ENCODE measurements at places on chromosomes 16 and 17.

GRCh38 chr17:61251939-61252865, 147.4 kb upstream of the TBX2 start:
- DNase-seq = peak; percentile 22

- DNase-seq = no peak
Observed at GRCh38 chr16:53209877-53210276, 155.1 kb downstream of the CHD9 start.

- no peak for DNase-seq
Observed at GRCh38 chr16:4233431-4233830, 8.4 kb downstream of the SRL start.

DNA sequence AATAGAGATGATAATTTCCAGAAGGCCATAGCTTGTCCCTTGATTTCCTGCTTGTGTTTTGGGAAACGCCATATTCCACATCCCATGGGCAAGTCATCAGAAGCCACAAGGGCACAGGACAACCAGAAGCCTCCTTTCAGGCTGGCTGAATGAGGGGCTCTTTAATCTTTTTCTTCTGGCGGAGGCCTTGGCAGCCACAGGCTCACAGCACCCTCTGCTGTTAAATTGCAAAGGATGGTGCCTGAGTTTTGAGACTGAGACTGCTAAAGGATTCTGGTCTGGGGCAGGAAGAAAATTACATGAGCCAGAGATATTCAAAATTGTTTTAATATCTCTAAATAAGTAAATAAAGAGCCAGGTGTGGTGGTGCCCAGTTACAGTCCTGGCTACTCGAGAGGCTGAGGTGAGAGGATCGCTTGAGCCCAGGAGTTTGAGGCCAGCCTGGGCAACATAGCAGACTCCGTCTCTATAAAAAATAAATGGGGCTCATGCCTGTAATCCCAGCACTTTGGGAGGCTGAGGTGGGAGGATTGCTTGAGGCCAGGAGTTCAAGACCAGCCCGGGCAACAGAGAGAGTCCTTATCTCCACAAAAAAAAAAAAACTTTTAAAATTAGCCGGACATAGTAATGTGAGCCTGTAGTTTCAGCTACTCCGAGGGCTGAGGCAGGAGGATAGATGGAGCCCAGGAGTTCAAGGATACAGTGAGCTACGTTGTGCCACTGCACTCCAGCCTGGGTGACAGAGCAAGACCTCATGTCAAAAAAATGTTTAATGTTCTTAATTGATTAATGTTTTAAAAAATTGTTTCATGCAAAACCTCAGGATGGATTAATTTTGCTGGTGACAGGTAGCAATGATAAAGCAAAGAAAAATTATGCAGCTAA, 26.3 kb downstream of the AARSD1 start:
- DNase-seq = peak; percentile 39

DNA sequence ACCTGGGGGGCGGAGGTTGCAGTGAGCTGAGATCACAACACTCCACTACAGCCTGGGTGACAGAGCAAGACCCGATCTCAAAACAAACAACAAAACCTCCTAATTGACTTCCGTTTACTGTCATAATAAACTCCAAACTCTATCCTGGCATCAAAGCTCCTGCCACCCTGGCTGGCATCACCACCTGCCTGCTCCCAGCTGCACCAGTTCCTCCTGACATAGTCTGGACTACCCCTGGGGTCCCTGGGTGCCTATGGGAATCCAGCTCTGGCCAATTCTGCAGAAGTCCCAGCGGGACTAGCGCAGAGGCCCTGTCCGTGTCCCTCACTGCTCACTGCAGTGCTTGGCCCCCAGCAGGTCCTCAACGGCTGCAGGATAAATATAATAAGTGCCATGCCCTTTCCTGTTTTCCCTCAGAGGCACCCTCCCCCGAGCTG, 723 bp downstream of the NTHL1 start:
- DNase-seq = no peak

- no peak for DNase-seq
Observed at GRCh38 chr16:7055443-7055842, 277.2 kb upstream of the RBFOX1 start.

- no peak for DNase-seq
Observed at GRCh38 chr16:78133919-78134318, 34.5 kb downstream of the WWOX start.

GRCh38 chr17:80857756-80858171, 133.9 kb upstream of the CHMP6 start:
- DNase-seq = no peak

GRCh38 chr16:51550800-51551347, 399.8 kb upstream of the SALL1 start:
- DNase-seq = no peak

DNA sequence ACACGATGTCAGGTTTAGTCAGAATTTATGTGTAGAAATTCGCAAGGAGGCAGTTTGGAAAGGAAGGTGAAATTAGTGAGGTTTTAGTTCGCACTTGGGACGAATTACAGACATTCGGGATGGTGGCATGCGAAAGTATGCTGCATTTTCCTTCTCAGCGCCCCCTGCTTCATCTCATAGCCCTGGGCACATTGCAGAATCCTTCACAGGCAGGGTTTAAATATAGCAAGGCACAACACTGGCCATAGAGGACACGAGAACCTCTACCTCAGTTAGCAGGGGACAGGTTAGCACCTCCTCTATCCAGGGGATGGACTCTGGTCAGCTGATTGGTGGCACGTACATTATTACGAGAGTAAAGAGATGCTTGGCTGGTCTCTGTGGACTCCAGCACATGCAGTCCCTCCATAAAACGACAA, 47.5 kb downstream of the MAP2K6 start:
- DNase-seq = no peak

GRCh38 chr17:49132699-49133364, at the start of gene B4GALNT2:
Gene B4GALNT2, plus strand, starts transcription at chr17:49132769. Its CDS starts 24 bp downstream, at chr17:49132793.
- DNase-seq = no peak

GRCh38 chr17:77366206-77366557, 225.4 kb downstream of the SEC14L1 start:
- DNase-seq = no peak

DNA sequence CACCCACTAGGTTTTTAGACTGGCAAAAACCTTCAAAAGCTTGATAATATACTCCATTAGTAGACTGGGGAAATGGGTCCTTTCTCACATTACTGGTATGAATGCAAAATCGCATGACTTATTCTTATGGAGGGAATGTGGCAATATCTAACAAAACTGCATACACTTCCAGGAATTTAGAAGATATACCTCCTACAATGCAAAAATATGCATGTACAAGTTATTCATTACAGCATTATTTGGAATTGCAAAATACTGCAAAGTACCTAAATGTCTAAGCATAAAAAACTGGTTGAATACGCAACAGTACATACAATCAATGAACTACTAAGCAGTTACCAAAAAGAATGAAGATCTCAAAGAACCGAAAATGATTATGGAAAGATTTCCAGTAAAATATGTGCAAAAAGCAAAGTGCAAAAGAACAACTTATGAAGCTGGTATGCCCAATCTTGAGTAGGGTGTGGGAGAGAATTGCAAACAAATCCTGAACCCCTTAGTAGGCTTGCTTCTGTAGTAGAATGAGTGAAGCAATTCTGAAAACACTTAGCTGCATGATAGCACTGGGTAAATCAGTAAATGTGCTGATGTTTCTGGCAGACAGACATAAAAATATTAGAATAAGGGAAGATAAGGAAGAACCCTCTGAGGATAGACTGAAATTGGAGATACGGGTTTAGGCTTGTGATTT, 180.1 kb downstream of the PARN start:
- DNase-seq = no peak

DNA sequence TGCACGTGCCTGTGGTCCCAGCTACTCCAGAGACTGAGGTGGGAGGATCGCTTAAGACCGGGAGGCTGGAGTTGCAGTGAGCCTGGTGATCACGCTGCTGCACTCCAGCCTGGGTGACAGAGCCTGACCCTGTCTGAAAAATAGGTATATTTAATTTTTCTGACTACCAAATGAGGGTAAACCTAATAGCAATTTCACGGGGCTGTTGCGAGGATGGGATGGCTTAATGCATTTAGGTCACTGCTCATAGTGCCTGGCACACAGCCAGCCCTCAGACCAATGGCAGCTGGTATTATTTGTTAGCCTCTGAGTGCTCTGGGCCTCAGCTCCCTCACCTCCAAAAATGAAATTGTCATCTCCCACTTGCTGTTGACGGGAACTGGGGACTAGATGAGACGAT, 5.9 kb upstream of the CDIP1 start:
- no peak for DNase-seq

GRCh38 chr17:46774108-46774737, 44.3 kb downstream of the WNT3 start:
- peak; percentile 14 for DNase-seq

GRCh38 chr17:36812762-36813161, 124.5 kb upstream of the LHX1 start:
- DNase-seq = no peak

GRCh38 chr17:44269535-44270240, 1.8 kb upstream of the SLC4A1 start:
- DNase-seq = no peak

DNA sequence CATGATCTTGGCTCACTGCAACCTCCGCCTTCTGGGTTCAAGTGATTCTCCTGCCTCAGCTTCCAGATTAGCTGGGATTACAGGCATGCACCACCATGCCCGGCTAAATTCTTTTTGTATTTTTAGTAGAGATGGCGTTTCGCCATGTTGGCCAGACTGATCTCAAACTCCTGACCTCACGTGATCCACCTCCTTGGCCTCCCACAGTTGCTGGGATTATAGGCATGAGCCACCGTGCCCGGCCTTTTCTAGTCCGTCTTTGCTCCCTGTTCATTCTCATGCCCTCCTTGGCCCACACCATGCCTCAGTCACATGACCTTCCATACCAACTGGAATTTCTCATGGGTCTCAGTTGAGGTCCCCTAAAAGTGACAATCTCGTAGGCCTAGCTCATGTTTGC, 86.9 kb downstream of the SNX29 start:
- DNase-seq = no peak

DNA sequence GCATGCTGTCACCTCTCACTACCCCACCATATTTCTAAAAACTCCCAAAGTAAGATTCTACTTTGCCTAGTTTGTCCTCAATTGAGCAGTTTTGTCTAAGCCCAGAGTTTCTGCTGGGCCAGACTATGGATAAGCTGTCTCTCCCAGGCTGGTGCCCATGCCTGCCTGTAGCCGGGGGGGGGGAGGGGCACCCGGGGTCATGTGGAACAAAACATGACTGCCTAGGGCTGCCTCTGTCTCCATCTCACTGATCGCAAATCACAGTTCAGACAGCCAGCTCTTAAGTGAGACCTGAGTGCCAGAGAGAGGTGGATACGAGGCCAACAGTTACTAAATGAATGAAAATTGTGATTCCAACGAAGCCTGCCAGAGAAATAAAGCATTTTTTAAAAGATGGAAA, 78.8 kb upstream of the RPRML start:
- no peak for DNase-seq

GRCh38 chr17:52159246-52160135, 977 bp upstream of the CA10 start:
- no peak for DNase-seq

GRCh38 chr16:28103516-28104170, 40.1 kb upstream of the GSG1L start:
- no peak for DNase-seq

DNA sequence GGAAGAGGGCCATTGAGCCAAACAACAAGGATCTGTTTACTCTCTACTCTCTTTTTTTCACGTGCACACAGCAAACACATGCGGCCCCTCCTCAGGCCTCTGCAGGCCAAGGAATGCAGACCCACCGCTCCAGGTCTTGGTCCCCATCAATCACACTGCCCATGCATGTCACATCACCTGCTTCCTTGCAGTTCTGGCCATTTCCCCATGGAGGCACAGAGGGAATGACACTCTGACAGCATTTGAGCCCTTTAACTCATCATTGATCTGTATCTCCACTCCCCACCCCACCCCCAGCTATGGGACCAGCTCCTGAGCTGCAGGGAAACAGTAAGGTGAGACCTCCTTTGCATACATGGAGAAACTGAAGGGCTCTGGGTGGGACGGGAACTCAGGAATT, 45.9 kb upstream of the MEIOC start:
- no peak for DNase-seq

GRCh38 chr16:4404247-4404966, 12.0 kb downstream of the CORO7 start:
- DNase-seq = peak; percentile 71

DNA sequence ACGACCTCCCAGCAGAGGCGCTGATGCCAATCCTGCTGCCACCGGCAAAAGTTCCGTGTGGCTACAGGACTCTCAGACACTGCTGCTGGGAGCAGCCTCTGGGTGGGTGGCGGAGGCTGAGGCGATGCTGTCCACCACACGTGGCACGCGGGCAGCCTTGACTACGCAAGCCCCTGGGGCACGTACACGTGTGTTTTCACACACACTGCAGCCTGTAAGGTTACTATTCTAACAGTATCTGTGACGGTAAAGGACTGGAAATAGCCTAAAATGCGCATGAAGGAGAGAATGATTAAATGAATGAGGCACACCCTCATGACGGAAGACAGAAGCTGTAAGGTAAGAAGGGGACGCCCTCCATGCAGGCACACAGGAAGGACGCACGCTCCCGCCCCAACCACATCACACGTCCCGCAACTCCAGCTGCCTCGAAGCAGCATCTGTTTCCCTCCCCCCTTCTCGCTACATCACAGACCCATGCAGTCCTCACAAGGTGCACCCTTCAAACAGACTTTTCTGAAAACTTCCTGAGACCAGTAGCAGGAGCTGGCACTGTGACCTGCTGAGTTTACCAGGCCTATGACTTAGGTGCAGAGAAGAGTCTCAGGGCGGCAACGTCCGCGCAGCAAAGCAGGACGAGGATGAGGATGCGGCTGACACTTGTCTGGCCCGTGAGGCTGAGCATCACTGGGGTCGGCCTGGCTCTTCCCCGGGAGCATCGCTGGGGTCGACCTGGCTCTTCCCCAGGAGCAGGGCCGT, 28.7 kb upstream of the FASN start:
- no peak for DNase-seq

DNA sequence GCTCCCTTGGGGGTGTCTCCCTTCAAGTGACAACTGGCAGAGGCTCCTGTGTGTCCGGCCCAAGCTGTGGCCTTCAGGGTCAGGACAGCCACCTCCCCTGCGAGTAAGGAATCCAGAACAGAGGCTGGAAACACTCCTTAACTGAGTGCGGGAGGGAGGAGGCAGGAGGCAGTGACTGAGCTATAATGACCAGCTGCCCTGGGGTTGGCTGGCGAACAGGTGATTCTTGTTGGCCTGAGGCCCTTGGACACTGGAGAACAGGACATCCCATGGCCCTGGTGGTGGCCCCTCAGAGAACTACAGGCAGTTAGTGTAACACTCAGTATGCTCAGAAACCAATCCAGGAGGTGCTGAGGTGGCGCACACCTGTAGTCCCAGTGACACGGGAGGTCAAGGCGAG, 9.4 kb upstream of the SNAI3 start:
- DNase-seq = no peak

DNA sequence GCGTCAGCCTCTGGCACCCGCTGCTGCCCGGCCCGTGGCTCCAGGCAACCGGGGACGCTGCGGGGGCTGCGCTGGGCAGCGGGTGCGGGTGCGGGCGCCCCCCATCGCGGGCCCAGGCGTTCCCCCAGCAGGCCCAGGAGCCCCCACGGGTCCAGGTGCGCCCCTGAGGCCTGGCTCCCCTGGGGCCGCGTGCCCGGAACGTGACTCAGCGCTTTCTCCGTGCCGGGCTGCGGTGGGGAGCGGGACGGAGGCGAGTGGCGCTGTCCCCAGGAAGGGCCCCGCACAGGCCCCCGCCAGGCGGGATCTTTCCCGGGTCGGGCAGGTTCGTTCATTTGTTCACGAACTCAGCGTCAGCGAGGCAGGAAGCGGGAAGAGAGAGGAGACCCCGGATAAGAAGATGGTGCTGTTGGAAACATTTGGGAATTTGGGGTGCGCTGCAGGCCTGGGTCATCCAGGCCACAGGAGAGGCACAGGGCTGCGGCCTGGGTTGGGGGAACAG, 18.4 kb upstream of the EXOC7 start:
- no peak for DNase-seq

All from head of caudate nucleus (tissue), 42 donors.